MG63 (cell line): ENCODE measurements at places on chromosomes 7 and 10. TPM values are rescaled to one million over a fixed set of nuclear protein-coding genes. Genes with fewer than 3 reads are reported as not detected.

GRCh38 chr10:71509444-71509843, 112.7 kb downstream of the CDH23 start:
- no peak for DNase-seq

GRCh38 chr10:119209736-119210355, 2.5 kb downstream of the GRK5 start:
- DNase-seq: no peak

- no peak for DNase-seq
These were observed 11.6 kb downstream of the ALDH18A1 start for GRCh38 chr10:95644901-95645300.

LIPM gene
- not detected in 2 replicates for total RNA-seq

ECHDC3 gene
- 45.2 and 63.9 TPM in 2 replicates for total RNA-seq

GRCh38 chr10:19592276-19592675, 224.0 kb upstream of the PLXDC2 start:
- DNase-seq: peak; percentile 1

DNA sequence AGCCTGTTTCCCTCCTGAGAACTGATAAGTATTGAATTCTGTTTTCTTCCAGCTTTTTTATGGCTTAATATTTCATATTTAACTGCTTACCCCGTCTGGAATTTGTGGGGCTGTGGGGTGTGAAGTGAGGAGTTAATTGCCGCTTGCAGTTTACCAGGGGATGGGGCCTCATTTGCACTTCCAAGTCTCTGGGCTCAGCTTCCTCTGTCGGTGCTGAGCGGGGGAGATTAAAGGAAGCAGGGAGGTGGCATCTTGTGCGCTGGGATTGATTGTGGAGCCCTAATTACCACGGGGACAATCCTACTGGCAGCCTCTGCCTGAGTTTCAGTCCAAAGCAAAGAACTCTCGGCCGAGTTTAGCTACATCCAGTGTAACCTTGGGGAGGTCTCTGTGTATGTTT, 33.4 kb downstream of the ELFN1 start:
- DNase-seq: no peak

TAS2R3 gene
- not detected in 2 replicates for total RNA-seq

DNA sequence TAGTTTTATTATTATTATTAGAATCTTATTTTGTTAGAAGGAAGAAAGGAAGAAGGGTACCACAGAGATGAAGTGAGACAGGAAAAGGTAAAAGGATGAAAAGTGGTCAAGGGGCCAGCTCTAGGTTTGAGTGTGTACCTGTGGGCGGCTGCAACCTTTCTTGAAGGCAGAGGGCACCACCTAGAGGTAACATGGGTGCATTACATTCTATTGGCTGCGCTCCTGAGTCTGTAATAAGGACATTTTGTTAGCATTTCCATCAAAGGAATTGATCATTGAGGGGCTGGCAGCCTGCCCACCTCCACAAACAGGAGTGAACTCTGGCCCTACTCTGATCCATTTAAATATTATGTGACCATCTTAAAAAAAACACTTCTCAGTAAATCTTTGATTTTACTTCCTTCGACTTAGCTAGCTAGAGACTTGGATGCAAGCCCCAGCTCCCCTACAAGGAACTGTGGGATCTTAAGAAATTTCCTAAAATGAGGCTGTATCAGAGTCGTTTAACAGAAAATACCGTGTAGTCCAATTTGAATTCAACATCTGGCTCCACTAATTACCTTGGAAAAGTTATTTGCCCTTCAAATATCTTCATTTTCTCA, 610.4 kb downstream of the IPMK start:
- DNase-seq: peak; percentile 11
